ENCODE measurements at places on chromosomes 5 and 9.

DNA sequence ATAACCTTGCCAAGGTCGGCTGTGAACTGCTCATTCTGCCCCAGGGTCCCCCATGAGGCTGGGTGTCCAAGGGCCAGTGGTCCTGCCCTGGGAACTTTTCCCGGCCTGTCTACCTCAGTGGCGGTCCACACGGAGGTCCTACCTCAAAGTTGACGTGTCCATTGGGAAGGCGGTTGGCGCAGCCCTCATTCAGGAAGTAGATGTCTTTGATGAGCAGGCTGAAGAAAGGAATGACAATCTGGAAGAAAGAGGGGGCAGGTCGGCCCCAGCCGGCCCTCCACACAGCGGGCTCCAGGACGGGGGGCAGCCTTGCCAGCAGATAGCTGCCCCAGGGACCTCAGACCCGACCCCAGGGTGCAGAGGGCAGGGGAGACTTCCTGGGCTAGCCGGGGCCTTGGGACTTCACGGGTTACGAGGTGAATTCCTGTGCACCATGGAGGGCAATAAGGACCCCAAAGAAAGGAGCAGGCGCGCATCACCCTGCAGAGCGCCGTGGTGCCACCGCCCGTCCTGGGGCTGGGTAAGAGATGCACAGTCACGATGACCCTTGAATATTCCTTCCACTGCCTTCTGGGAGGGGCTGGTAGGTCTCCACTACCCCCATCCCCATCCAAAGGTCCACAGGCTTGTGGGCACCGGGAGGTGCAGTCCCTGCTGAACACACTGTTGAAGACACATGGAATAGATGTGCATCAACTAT lies 42.9 kb upstream of the RNF130 start:
- DNase-seq, result no peak

DNA sequence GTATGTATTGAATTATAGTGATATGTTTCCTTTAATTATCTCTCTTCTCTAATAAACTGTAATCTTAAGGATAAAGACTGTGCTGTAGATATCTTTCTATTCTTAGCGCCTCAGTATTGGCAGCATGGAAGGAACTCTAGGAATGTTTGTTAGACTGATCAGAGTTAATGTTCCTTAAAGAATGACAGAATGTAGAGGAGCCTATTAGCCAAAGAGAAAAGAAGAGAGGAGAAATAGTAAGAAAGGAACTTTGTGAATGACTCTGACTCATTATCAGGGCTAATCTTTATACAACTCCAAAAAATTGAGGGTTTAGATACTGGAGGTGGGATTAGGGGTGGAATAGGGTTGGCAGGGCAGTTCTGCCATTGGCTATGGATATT lies 59.0 kb upstream of the NUDT12 start:
- DNase-seq, result no peak

GRCh38 chr9:35232867-35233544 lies 71.2 kb downstream of the UNC13B start:
- DNase-seq, result no peak

- no peak for DNase-seq
These were observed 93.7 kb upstream of the ERBIN start for GRCh38 chr5:65832603-65833228.

DNA sequence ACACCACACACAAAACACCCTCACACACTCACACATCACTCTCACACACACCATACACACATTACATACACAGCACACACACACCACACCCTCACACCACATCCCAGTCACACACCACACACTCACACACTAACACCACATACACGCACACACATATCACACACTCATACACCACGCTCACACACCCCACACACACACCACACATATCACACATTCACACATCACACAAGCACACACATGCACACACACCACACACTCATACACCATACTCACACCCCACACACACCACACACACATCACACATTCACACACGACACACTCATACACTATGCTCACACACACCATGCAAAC lies 543 bp upstream of the UBE2QL1 start:
- DNase-seq, result no peak

GRCh38 chr5:95801532-95801931 lies 21.0 kb downstream of the GLRX start:
- no peak for DNase-seq

DNA sequence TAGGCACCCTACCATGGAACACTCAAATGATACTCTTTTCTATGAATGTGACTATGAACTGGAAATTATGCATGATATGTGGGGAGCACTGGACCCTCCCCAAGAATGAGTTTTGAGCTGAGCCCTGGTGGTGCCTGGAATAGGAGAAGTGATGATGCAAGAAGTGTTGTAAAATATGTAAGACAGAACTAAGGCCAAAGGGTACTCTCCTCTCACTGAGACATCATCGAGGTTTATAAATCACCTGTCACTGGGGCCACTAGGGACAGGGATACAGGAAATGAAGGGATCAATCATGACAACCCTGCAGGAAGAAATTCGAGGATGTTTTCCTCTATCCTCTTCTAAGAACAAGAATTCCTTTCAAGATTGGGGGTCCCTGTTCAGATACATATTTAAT lies 45.4 kb downstream of the PCSK1 start:
- no peak for DNase-seq

- DNase-seq, result no peak
These were observed 200.8 kb downstream of the PLK2 start for GRCh38 chr5:58258984-58259684.

GRCh38 chr9:112680731-112681402 lies 37.0 kb downstream of the INIP start:
- DNase-seq, result no peak
